Stimulated activated CD8-positive, alpha-beta memory T cell treated with anti-CD3 and anti-CD28 coated beads, Interleukin-15, amount 100 ng/mL, for 24 hours (primary cell): ENCODE measurements at places on chromosomes 7 and 10.

GRCh38 chr7:74092964-74093471, 9.4 kb downstream of the LIMK1 start:
- DNase-seq, result no peak

DNA sequence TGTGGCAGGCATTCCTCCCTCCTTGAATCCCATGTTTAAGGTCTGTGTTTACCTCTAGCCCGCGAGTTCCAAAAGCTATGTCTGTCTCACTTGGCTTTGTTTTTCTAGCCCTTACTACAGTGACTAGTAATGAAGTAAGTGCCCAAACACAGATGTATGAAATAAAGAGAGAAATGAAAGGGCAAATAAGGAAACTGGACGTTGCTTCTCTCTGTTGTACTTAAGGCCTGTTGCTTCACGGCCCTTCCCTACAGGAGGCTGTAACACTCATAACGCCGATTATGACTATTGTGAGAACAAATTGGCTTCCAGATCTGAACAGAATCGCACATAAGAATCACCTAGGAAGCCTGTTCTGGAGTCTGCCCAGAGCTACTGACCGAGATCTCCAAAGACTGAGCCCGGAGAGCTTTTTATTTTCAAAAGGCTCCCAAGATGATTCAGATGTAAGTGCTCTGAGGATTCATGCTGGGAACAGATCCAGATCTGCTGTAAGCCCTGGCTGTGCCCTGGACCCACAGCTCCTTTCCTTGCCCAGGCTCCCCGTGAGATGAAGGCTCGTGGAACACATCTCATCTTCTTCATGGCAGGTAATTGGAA, 432.6 kb downstream of the SDK1 start:
- no peak for DNase-seq

GRCh38 chr7:8217200-8218068, 44.5 kb downstream of the ICA1 start:
- no peak for DNase-seq

DNA sequence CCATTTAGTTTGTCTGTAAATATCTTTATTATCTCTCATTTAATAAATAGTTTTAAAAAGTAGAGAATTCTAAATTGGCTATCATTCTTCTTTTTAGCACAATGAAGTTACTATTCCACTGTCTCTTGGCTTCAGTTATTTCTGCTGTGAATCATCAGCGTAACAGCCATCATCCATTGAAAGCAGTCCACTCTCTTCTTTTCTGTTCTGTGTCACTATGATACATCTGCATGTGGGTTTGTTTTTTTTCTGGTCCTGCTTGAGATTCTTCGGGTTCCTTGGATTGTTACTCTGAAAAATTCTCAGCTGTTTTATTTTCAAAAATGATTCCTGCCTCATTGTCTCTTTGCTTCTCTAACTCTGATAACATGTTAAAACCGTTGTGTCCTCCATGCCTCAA, 52.5 kb downstream of the CSGALNACT2 start:
- DNase-seq, result no peak

- no peak for DNase-seq
These were observed 217.1 kb downstream of the HTR7 start for GRCh38 chr10:90640756-90641155.

DNA sequence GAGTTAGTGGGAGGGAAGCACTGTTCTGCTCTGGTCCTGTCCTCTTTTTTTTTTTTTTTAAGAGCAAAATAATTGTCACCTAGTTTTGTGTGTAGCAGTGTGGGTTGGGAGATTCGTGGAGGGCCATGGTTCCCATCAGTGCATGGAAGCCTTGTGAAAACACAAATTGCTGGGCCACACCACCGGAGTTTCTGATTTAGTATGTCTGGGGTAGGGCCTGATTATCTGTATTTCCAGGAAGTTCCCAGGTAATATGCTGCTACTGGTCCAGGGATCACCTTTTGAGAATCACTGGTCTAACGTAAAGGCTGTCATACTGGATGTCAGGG, 191.3 kb downstream of the GATA3 start:
- no peak for DNase-seq

DNA sequence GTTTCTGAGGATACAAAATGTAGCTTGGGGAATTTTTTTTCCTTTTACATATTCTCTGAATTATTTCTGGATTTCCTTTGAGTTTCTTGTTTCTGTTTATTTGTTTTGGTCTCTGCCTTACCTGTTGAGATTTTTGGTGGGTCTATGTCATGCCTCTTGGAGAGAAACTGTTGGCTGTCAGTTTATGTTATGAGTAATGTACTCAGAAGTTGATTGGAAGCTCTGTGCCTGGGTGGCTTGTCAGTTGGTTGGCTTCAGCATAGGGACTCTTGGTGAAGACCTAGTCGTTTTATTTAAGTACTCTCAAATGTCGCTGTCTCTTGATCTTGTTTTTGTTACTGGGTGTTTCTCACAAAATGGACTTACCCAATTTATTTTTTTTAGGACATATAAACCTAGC, 132.4 kb downstream of the CDK14 start:
- DNase-seq, result no peak

DNA sequence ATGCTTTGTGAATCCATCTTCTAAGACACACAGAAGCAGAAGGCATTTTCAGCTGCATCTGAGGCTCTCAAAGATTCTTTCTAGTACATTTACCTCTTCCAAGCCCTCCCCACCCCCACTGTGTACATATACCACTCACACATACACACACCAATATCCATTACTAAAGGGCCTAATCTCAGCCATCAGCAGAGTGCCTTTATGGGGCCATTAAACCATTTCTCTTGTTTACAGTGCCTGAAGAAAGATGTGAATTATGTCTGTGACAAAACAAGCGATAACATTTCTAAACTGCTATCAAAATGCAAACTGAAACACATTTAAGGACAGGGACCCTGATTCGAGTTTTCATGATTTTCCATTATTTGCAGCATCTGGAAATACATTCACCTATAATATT, 40.0 kb downstream of the ETV1 start:
- DNase-seq, result no peak

- no peak for DNase-seq
These were observed 414.0 kb upstream of the MKI67 start for GRCh38 chr10:128540128-128540762.

GRCh38 chr10:50876429-50876828, 9.0 kb downstream of the A1CF start:
- DNase-seq, result no peak

DNA sequence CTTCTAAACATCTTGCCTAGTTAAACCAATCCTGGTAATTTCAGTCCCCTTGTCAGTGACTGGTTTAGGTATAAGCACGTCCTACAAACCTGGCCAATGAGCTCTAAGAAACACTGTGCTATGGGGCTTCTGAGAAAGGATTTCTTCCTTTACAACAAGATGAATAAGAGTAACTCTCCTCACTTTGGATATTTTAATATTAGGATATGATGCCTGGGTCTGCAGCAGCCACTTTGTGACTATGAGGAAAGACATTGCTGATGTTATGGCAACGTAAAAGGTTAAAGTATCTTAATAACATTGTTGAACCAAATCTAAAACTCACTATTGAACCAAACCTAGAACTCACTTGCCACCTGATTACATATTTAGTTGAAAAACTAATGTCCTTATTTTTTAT, 26.5 kb upstream of the EPC1 start:
- no peak for DNase-seq

DNA sequence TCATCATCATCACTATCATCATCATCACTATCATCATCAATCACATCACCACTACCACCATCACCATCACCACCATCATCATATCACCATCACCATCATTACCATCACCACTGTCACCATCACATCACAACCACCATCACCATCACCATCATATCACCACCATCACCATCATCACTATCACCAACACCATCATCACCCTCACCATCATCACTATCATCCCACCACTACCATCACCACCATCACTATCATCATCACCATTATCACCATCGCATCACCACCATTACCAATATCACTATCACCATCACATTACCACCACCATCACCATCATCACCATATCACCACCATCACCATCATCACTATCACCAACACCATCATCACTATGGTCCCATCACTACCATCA, 539.1 kb downstream of the PTPRN2 start:
- DNase-seq, result no peak

- no peak for DNase-seq
These were observed 399.5 kb upstream of the ANKRD30A start for GRCh38 chr10:36725581-36726520.

DNA sequence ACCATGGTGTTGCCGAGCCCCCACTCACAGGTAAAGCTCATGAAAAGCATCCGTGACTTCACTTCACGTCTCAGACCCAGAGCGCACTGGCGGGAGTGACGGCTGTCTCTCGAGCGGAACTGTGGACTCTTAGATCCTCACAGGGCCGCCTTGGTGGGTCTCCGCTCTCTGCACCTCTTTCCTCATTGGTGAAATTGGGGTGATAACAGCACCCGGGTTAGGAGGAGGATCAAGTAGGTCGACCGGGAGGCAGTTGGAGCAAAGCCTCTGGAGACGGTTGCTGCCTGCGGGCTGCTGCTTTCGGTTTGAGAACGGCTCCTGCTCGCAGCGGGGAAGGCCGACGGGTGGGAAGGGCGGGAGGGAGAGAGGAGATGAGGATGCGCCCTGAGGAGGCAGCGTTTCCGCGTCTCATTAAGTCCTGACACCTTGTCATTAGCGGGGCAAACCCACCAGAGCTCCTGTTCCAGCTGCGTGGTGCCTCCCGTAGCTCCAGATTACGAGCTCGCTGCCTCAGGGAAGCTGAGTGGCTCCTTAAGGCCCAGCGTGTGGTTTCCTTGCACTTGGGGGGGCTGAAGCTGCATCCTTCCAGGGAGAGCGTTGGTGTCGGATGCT, 51.9 kb upstream of the CFAP46 start:
- DNase-seq, result no peak

GRCh38 chr7:142645777-142646176, 103.5 kb upstream of the PRSS1 start:
- DNase-seq, result no peak

DNA sequence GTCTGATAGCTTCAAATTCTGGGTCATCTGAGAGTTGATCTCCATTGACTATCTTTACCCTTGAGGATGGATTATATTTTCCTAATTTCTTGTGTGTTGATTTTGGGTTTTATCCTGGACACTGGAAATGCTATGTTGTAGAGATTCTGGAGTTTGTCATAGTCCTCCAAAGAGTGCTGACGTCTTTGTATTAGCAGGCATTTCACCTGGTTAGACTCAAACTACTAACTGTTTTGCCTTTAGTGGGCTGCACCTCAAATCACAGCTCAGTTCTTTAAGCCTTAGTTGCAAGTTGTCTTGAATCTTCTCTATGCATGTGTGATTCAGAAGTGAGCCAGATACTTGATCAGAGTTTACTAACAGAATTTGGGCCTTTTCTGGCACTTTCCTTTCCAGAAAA, 264.3 kb downstream of the RPS24 start:
- no peak for DNase-seq

DNA sequence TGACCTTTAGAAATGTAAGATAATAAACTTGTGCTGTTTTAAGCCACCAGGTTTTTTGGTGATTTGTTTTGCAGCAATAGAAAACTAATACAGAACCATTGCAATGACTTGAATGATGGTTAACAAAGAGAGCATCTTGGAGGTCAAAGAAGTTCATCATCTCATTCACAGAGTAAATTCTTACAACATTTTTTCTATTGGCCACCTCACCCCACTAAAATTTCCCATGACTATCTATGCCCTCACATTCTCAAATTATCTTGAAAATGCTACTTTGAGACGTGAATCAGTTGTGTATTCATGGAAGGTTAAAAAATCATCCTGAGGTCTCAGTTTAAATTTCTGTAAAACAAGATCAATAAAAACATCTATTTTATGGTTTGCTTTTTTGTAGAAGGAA, 754.2 kb downstream of the SORCS1 start:
- DNase-seq, result no peak

GRCh38 chr7:80127412-80128160, 7.0 kb upstream of the GNAI1 start:
- no peak for DNase-seq

DNA sequence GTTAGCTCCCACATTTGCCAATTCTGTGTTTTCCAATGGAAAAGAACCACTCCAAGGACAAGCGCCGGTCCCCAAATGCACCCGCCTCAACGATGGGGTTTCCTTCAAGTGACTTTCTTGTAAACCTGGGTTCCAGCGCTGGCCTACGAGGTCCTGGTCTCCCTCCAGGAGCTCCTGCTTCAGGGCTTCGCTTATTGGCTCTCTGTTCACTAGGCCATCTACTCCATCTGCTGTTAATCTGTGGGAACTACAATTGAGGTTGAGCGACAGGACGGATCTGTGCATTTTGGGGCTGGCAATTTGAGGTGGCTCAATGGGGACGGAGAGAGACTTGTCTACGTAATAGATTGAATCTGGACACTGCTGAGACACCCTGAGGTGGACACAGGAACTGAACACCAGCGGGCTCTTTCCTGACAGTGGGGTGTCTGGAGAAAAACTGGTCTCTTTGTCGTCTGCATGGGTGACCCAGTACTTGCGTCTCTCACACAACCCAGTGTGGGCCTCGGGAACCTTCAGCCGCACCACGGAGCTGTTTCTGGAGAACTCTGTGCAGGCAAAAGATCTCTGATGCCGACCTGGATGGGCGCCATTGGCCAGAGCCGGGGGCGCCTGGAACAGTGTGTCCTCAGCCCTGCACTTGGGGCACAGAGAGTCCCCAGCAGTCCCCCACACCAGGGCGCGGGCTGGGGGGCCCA, 115.9 kb upstream of the ADAM12 start:
- DNase-seq, result no peak

- no peak for DNase-seq
These were observed 15.4 kb downstream of the AKR1B1 start for GRCh38 chr7:134443396-134444070.

DNA sequence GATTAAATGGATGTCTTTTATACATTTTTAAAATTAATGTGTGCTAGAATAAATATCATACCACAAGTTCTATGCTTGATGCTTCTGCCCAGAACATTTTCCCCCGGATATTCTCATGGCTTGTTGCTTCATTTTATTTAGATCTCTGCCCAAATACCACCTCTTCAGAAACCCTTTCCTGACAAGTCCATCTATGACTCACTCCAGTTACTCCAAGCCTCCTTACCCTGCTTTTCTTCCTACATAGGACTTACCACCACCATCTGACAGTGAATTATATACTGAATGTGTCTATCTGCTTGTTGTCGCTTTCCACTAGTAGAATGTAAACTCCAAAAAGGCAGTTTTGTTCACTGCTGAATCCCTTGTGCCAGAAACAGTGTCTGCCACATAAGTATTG, 19.1 kb upstream of the ERVW-1 start:
- DNase-seq, result no peak

DNA sequence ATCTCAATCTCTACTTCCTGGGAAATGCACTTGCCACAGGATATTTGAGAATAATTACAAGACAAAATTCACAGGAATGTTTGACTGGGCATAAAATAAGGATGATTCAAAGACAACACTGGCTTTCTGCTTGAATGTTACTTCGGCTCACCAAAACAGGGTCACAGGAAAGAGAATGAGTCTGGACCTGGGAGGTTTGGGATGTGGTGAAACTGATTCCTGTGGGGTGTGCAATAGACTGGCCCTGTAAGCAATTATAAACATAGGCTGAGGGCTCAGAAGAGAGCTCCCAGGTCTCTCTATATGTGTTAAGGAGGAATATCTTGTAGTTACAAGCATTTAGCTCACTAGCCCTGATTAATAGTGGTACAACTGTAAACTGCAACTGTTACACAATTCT, 613.9 kb upstream of the CELF2 start:
- DNase-seq, result no peak
